Muscle of back (tissue), 13 donors: ENCODE measurements at places on chromosomes 1 and 21. TPM values are rescaled to one million over a fixed set of nuclear protein-coding genes. Genes with fewer than 3 reads are reported as not detected.

DNA sequence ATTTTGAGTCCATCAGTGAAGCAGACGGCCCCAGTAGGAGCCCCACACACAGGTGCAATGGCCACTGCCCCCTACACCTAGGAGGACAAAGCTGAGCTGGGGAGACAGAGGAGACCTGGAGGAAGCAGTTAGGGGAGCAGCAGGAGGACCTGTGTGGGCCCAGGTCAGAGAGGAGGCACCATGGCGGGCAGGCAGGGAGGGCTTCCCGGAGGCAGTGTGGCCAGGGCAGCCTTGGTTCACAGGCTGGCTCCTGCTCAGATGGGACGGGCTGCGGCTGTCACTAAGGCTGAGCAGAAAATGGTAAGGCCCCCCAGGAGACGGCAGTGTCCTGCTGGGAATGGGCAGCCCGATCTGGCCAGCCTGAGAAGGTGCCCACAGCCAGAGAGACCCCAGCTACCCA lies 15.4 kb downstream of the MEGF6 start:
- no peak for DNase-seq

GRCh38 chr1:110034040-110034450 lies 379 bp upstream of the STRIP1 start:
- no peak for DNase-seq

- no peak for DNase-seq
Observed at GRCh38 chr21:46482225-46482845, 23.6 kb downstream of the DIP2A start.

DNA sequence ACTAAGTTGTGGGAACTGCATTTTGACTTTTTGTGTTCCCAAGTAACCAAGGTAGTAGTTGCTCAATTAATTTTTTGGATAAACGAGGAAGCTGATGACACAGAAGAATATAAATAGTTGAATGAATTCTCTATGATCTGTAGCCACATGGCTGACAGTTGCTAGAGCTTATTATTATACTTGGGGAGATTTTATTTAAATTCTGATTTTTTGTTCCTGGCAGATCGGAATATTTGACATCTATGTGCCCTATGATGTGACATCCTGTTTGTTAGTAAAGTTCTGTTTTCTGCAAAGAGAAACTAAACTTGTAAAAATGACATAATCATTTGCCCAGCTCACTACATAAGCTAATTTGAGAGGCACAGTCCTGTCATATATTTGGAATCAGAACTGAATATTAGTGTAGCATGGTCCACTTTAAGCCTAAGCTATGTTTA lies 9.7 kb upstream of the LYST start:
- DNase-seq = no peak

DNA sequence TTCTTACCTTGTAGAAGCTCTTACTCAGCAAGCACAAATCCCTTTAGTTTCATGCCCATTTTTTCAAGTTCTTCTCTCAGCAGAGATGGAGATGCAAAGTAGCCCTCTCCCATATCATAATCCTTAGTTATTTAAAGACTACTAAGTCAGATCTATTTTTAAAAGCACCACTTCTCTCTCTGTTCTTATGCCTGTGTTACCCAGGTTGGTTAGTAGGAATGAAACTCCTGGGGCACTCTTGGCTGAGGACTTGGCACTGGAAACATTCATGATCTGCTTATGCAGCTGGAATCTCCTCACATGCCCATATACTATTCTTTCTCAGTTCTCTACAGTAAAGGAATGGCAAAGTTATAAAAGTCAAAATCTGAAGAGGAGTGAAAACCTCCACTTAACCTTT lies 51.9 kb upstream of the PPP2R5A start:
- no peak for DNase-seq

DNA sequence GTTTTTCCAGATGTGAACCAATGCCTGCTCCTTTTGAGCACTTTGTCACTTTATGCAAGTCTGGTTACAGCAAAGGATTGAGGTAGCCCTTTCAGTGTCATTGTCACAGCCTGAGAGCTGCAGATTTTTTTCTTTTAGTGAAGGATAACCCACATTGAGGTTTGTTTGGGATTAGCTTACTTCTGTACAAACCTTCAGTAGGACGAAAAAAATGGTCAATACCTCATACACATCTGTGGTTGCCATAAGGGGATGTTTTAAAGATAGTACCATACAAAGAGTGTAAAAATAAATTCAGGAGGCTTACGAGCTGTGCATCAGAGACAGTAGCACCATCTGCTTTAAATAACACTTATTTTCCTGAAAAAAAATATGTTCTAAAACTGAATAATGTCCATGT lies 566.0 kb downstream of the AJAP1 start:
- DNase-seq = no peak

- no peak for DNase-seq
Observed at GRCh38 chr1:22852144-22852655, 120.5 kb downstream of the LACTBL1 start.

DNA sequence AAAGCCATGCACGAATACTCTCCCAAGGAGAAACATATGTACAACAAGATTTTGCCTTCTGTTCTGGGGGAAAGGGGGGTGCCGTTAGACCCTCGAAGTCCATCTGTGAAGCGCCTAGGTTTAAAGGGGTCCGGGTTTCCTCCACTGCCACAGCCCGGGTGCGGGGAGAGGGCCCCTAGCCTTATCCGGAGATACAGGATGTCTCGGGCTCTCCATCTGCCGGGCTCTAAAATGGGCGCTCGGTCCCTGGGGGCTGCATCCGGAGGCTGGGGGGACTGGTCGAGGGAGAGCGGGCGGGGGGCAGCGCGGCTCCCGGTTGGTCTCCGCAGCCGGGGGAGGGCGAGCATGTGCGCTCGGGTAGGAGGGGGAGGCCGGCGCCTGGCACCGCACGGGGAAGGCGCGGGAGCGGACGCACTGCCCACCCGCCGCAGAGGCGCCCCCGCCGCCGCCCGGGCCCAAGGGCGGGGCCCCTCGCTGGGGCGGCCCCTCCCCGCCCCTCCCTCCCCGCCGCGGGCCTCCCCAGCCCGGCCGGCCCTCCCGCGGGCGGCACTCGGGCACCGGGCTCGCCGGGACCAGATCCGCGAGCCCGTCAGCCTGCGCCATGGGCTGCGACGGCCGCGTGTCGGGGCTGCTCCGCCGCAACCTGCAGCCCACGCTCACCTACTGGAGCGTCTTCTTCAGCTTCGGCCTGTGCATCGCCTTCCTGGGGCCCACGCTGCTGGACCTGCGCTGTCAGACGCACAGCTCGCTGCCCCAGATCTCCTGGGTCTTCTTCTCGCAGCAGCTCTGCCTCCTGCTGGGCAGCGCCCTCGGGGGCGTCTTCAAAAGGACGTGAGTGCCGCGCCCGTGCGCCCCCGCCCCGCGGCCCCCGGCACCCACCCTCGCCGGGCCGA lies 63.1 kb downstream of the ELK4 start:
- DNase-seq = peak; percentile 38

GRCh38 chr1:109722908-109723691 lies 11.0 kb downstream of the GSTM5 start:
- no peak for DNase-seq

- DNase-seq = no peak
Observed at GRCh38 chr1:41842326-41842725, 76.4 kb downstream of the HIVEP3 start.

DNA sequence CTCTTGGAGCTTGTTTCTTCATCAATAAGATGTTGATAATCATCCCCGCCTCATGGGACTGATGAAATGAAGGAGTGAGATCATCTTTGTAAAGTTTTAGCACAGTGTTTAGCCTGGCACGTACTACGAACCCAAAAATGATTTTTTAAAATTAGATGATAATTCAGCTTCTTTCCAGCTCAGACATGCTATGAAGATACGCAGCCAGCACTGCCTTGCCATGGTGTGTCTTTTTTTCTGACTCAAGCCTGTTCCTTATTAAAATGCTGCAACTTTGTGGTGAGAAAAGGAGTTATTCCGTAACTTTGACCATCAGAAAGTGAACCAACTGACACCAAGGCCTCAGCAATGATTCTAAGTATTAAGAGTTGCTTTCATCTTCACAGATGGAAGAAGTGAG lies 269.0 kb downstream of the LTN1 start:
- no peak for DNase-seq

Gene MFAP2
- polyA plus RNA-seq = 206 TPM

Gene PAQR6
- polyA plus RNA-seq = 3.9 TPM

Gene ERICH3
- 0.16 TPM for polyA plus RNA-seq

Gene PDZK1IP1
- polyA plus RNA-seq = 0.42 TPM
